ENCODE measurements at places on chromosomes 11 and 22.

DNA sequence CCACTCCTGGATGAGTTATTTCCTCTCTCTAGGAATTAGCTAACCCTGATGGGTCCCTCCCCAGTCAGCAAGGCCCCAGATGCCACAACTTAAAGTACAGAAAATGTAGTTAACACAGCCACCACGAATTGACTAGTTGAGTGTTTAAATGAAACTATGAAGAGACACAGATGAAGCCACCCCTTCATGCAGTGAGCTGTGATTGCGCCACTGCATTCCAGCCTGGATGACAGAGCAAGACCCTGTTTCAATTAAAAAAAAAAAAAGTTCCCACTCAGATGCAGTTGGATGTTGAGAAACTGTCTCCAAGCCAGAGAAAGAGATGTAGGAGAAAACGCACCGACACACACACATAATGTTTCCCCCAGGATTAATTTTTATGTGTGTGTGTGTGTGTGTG, 53.3 kb downstream of the SCN3B start:
- DNase-seq, result no peak

DNA sequence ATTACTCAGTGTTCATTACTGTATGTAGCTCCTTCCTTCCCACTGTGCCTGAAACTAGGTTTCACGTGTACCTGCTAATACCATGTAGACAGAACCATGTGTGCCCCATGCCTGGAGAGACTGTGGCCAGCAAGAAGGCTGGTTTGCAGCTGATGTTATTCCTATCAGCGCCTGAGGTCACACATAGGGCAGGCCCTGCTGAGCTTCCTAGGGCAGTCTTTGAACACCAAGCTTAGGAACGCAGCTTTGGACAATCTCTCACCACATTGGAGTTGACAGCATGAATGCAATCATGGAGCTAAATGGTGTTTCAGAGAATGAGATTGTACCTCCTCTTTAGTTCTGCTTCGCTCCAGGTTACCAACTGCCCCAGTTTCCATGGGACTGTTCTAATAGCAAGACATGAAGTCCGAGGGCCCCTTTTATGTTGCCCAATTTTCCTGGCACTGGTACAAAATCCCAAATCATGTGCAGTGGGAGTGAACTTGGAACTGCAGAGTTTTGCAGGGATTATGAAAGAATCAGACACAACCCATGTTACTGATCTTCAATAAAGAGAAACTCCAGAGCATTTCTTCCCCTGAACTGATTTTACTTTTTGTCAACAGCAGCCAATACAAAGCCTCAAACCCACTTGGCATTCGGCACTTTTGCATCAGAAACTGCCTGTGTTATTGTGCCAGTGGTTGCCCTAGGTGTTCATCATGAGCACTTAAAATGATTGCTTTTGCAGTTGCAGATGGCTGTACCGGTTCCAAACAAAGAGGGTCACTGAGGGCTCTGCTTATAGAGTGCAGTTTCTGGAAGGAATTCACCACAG, 154.2 kb upstream of the TTC12 start:
- DNase-seq, result no peak

- no peak for DNase-seq
Measured at GRCh38 chr11:33772300-33772699, 2.0 kb downstream of the FBXO3 start.

DNA sequence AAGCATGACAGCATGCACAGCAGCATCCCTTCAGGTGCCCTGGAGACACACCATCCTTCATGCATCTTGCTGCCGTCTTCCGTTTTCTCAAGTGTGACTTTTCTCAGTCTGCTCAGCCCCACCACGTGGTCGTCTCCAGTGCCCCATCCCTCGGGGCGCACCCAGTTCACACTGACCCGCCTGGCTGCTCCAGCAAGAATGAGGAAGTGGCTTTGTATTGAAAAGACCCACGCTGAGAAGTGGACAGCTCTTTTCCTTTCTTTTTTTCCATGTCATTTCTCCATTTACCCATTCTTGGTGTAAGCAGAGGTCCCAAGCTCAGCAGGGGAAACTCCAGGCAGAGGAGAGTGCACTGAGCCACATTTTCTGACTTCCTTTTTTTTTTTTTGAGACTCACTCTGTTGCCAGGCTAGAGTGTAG, 14.5 kb downstream of the SERPINH1 start:
- DNase-seq, result no peak

GRCh38 chr22:45580726-45581381, 78.2 kb downstream of the FBLN1 start:
- no peak for DNase-seq

DNA sequence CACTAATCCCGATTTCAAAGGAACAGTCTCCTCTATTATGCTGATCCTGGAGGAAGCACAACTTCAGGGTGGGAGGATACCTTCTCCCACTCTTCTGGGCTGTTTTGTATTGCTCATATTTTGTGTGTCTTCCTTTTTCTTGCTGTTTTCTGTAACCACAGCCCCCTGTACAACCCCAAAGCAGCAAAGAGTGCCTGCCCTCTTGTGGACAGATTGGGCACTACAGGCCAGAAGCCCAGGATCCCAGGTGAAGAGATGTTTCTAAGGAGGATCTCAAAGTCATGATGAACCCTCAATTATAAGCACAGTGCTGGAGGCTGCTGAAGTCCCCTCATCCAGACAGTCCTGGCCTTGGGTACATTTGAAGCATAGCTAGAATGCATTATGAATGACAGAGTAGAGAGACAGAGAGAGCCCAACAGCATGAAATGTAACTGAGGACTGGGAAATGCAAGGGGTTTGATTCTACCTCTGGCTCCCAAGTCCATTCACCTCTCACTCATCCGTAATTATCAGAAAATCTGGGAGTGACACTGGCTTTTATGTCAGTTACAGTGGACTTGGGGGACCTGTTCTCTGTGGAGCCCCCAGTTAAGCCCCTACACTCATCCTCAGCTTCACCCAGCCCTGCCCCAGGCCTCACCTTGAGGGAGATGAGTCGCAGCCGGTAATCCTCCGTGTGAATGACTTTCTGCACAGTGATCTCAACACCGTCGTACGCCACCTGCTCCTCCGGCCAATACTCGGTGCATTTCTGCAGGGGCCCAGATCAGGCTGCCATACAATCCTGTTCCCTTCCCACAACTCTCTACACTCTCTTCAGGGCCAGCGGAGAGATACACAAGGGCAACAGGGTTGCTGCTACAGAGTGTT, 6.2 kb upstream of the IGSF22 start:
- DNase-seq, result peak; percentile 72

DNA sequence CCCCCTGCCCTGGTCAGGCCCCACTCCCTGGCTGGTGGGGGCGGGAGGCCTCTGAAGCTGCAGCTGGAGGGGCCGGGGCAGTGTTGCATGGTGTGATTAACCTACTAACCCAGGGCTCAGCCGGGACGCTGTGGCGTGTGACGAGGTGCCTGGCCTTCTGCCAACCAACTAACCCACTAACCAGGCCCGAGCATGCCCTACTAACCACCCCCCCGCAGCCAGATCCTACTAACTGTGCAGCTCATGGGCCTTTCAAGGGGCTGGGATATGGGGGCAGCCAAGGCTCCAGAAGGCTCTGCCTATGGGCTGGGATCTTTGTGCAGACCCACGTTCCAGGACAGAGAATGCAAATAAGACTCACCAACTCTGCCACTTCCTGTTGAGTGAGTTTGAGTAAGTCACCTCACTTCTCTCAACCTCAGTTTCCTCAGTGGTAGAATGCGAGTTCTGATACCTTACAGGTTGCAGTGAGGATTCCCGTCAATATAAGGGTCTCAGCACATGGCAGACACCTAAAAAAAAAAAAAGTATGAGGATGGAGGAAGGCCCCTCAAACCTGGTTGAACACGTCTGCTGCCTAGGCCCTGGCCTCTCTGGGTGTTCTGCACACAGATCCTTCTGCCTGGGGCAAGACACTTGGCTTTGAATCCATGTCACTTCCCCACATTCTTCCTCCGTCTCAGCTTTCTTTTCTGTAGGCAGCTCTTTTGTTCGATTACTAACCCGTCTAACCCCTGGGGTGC, 14.1 kb downstream of the MIAT start:
- DNase-seq, result peak; percentile 69

DNA sequence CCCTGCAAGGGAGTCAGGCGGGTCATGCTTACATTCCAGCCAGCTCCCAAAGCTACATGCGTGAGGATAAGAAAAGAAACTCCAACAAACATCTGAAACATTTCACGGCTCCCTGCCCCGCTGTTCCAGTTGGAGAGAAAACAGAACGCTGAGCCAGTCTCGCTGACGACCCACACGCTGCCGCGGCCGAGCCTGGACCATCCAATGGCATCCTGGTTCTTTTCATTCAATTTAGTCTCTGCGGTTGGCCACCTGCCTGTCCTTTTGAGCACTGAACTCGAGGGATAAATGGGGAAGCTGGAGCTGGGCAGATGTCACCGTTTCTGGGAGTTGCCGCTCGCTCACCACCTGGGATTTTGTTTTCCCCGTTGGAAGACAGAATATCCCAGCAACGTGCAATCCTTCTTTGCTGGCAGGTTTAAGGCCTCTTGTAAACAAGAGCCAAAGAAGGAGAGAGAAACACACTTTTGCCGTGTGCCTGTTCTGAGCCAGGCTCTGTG, 45.3 kb upstream of the SHISAL1 start:
- no peak for DNase-seq

GRCh38 chr11:54930930-54931329, 224.3 kb downstream of the OR4A5 start:
- no peak for DNase-seq

DNA sequence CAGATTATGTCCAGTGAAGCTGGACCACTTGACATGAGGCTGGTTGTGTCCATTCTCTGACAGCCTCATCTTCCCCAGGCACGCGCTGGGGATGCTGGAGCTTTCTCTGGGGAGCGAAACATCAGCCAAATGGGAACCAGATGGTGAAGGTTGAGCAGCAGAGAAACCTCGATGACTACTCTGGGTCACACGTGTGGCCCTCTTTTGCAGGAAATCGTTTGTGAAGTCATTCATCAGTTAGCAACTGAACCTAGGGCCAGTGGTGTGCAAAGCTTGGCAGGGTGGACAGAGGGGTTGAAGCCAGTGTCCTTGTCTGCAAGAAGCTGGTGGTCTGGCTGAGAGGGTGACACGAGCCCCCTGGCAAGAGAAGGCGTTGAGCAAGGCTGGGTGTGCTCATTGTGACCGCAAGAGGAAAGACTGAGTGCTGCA, 109.8 kb downstream of the ZBTB16 start:
- no peak for DNase-seq

DNA sequence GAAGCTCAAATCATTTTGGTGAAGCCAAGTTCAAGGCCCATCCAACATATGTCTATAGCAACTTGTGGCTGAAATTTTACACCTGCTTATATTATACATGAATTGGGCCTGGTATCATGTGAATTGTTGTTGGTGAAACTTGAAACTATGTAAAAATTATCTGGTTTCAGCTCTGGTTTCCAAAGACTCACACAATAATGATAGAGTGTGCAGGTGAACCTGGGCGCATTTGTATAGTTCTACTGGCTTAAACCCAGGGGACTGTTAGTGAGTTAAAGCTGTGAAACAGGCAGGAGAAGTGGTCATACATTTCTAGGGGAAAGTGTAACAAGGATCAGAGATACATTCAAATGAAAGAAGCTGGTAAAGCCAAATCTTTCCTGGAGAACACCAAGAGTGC, 627.3 kb downstream of the METTL15 start:
- no peak for DNase-seq

DNA sequence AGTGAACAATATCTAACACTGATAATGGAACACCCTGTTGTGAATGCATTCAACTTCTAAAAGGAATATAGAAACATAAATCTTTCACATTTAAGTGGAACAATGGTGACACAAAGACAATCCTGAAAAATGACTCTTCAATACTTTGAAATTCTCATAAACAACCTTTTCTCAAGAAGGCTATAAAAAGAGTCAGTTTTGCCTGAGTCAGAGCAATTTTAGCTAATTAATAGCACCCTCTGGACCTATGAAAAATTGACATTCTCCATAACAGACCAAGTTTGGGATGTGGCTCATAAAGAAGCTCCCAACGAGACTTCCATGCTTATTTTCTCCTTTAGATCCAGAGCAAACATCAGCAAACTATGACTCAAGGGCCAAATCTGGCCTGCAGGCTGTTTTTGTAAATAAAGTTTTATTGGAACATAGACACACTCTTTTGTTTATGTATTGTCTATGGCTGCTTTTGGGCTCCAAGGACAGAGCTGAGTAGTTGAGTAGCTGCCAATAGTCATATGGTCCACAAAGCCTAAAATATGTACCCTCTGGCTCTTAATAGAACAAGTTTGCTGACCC, 108.0 kb downstream of the MAML2 start:
- no peak for DNase-seq

DNA sequence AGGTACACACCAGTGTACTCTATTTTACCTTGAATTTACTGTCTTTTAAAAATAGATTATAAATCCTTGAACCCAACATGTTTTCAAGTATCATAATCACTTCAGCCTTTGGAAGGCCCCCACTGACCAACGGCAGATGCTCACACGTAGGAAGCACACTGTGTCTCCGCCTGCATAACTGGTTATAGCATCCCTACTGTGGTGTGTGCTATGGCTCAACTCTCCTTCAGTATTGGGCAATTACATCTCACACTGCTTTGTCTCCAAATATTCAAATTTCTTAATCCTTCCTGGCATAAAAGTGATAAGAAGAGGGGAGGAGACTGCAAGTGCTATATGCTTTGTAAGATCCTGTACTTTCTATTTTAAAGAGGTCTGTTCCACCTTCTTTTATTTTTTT, 165.7 kb downstream of the CADM1 start:
- no peak for DNase-seq

DNA sequence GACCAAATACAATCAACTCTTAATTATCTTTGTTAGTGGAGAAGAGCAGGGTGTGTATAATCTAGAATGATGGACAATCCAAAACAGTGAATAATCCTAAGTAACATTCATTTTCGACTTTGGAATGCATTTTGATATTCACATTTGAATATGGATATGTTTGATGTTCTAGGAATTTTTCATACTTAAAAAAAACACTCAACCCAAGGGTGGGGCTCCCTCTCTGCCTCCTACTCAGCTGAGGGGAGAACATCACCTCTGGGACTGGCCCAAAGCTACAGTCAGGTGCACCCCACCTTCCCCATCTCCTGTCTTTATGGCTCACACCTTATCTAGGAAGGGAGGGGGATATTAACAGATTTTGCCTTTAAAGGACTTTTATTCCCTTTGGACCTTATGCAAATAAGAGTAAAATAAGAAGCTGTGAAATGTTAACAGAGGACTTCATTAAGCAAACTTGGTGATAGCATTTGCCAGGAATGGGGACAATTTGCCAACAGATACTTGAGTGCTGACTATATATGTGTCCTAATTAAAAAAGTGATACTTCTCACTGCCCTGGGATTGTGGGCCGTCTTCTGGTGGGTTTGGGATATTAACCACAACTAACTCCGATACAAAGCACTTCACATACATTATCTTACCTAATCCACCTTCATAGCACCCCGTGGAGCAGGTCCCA, 187.0 kb downstream of the ST3GAL4 start:
- no peak for DNase-seq

- DNase-seq, result no peak
Measured at GRCh38 chr22:19547620-19548019, 23.4 kb upstream of the CLDN5 start.

Measured in activated CD4-positive, alpha-beta T cell treated with anti-CD3 and anti-CD28 coated beads, Interleukin-2, amount 50 U/mL, for 1 hour (primary cell).